T-cell (primary cell): ENCODE measurements at places on chromosomes 1 and 21. TPM values are rescaled to one million over a fixed set of nuclear protein-coding genes. Genes with fewer than 3 reads are reported as not detected.

PTPRC gene
- 781 TPM for total RNA-seq

SERPINC1 gene
- 1.3 TPM for total RNA-seq

- no peak overlapping the region for H3K4me3 ChIP-seq
- no peak for DNase-seq
- H3K36me3 ChIP-seq = no peaks in the 10 kb centered on the region
- H3K27ac ChIP-seq = no peak overlapping the region
- no peaks in the 10 kb centered on the region for H3K27me3 ChIP-seq
Measured at GRCh38 chr1:97926017-97926708, 5.3 kb upstream of the DPYD start.

- H3K4me3 ChIP-seq = no peak overlapping the region
- no peaks in the 10 kb centered on the region for H3K36me3 ChIP-seq
- H3K27me3 ChIP-seq = no peaks in the 10 kb centered on the region
- H3K27ac ChIP-seq = no peak overlapping the region
- no peaks in the 10 kb centered on the region for H3K4me1 ChIP-seq
Measured at GRCh38 chr21:16865632-16866031, 647.2 kb upstream of the CXADR start.
